ENCODE measurements at places on chromosomes 2 and 18.

- DNase-seq, result no peak
Measured at GRCh38 chr18:3530807-3531206, 80.8 kb downstream of the TGIF1 start.

DNA sequence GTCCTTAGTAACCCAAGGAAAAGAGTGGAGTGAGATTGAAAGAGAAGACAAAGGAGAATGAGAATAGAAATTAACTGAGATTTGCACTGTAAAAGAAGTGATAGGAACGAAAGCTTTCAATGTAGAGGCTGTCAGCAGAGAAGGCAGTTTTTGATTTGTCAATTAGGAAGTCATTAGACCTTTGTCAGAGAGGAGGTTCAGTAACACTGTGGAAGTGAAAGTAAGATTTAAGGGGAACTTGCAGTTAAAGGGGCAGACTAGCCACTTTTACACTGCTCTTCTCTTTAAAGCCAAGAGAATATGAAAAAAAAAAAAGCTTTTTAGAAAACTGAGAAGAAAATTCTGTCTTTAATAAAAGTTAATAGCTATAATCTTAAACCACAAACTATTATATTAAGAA is 11.5 kb upstream of the KYNU start:
- no peak for DNase-seq

DNA sequence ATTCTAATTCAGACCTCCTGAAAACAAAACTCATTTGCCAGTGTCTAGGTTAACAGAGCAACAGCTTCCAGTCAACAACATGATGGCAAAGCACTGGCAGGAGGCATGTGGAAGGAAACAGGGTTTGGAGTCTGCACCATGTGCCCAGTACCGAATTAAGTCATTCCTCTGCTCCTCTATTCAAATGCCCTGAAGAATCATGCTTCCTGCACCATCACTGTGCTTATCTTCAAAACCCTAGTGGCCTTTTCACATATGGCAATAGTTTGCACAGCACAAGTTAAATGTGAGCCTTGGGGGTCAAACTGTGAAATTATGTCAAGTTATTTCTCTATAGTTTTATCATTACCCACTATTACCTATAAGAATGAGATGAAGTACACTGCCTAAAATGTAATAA is 75.4 kb upstream of the GRB14 start:
- no peak for DNase-seq

GRCh38 chr2:64090264-64090663 is 54.0 kb downstream of the PELI1 start:
- no peak for DNase-seq

DNA sequence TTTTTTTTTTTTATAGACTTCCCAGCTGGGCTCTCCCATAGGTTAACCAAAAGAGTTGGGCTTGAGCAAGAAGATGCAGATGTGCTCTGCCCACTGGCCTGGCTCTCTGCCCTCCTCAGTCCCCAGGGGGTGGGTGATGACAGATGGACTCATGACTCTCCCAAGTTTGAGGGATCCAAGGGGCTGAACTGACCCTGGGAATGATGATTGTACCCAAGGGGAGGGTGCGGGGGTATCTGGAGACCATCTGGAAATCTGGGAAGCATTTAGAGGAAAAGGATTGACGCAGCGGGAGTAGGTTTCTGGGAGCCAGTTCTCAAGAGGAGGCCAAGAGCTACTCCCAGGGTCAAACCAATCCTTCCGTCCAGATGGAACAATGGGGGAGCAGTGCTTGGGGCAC is 330.8 kb downstream of the CYP26B1 start:
- DNase-seq, result no peak

- peak; percentile 29 for DNase-seq
Measured at GRCh38 chr2:95023222-95023597, 2.3 kb upstream of the MAL start.

DNA sequence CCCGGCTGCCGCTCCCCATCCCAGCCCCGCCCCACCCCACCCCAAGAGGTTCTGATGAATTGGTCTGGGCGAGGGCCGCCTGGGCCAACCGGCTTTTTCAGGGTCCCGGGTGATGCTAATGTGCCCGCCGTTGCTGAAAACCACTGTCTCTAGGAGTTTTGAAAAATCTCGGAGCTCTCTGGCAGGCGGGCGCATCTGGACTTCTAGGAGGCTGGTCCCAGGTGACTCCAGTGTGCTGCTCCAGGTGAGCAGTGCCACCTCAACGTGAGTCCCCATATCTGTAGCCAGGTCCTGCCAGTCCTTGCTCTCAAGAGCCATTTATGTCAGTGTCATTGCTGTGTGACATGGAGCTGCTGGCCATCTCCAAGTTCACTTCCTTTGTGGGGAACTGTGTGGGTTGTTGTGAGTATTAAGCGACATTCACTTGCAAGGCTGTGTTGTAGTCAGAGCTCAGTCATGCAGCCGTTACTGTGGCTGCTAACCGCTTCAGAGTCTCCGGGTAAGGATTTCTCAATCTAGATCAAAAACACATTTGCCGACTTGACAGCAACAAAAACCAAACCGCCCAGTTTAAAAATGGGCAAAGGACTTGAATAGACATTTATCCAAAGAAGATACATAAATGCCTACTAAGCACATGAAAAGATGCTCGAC is at the start of gene RFX8:
TSS of gene RFX8 (minus strand) at position 382 of the 654 bp plus-strand sequence. CDS start 8,264 bp downstream, outside the sequence.
- DNase-seq, result peak; percentile 29

DNA sequence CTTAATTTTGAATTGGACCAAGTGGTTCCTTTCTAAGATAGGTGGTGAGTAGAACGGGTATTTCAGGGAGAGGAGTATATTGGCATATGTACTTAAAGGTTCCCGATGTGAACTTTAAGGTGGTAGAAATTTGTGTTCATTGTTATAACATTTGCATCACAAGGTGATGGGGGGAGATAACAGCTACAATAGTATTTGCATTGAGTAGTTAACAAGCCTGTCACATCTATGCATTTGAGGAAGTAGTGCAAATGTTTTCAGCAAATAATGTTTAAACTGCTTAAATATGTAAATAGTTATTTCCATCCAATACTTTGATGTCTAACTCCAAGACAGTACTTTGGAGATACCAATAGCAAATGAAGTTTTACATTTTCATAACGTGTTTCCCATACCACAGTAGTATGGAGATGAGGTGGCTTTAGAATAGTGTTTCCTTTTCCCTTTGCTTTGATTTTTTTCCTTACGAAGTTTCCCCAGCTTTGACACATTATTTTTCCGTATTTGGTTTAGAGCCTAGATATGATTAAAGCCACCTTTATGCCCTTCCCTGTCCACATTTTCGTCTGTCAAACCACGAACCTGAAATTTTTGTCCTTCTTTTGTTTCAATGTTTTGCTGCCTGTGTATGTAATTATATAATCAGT is 46.6 kb downstream of the VAPA start:
- DNase-seq, result no peak

- DNase-seq, result no peak
Measured at GRCh38 chr2:132415256-132415914, 1.2 kb upstream of the GPR39 start.

GRCh38 chr18:60892441-60892840 is 440.8 kb upstream of the CDH20 start:
- DNase-seq, result no peak

Data from stimulated activated CD8-positive, alpha-beta memory T cell treated with anti-CD3 and anti-CD28 coated beads, Interleukin-4, amount 100 ng/mL, for 1 hour (primary cell).